ENCODE measurements at places on chromosomes 11 and 22. TPM values are rescaled to one million over a fixed set of nuclear protein-coding genes. Genes with fewer than 3 reads are reported as not detected.

The FAM181B gene
- total RNA-seq: 0.22 TPM

The PLAAT4 gene
- 9.9 TPM for total RNA-seq

The PARVG gene
- 69.8 TPM for total RNA-seq

The INSC gene
- total RNA-seq: not detected

The PHF21B gene
- not detected for total RNA-seq

The NXPE2 gene
- total RNA-seq: not detected

The THRSP gene
- total RNA-seq: 24.8 TPM

The NOX4 gene
- total RNA-seq: 30.7 TPM

The PLEKHA7 gene
- total RNA-seq: 33.5 TPM

The CASP1 gene
- total RNA-seq: 10.4 TPM

The TTC36 gene
- 3.1 TPM for total RNA-seq

The ANKK1 gene
- total RNA-seq: not detected

The TRIM48 gene
- not detected for total RNA-seq

The OR8D1 gene
- not detected for total RNA-seq

The LINC01488 gene
- total RNA-seq: not detected

The YPEL1 gene
- 7.7 TPM for total RNA-seq

The OR51B5 gene
- 0.85 TPM for total RNA-seq

The SLC22A6 gene
- not detected for total RNA-seq

The KCNK4 gene
- total RNA-seq: not detected

The C22orf42 gene
- not detected for total RNA-seq

The TNNI2 gene
- 12.6 TPM for total RNA-seq

The NUP98 gene
- total RNA-seq: 92.1 TPM

The MN1 gene
- total RNA-seq: 1.5 TPM

The TXN2 gene
- 60.1 TPM for total RNA-seq
